RPMI7951 (cell line): ENCODE measurements at places on chromosomes 3 and 15. TPM values are rescaled to one million over a fixed set of nuclear protein-coding genes. Genes with fewer than 3 reads are reported as not detected.

DNA sequence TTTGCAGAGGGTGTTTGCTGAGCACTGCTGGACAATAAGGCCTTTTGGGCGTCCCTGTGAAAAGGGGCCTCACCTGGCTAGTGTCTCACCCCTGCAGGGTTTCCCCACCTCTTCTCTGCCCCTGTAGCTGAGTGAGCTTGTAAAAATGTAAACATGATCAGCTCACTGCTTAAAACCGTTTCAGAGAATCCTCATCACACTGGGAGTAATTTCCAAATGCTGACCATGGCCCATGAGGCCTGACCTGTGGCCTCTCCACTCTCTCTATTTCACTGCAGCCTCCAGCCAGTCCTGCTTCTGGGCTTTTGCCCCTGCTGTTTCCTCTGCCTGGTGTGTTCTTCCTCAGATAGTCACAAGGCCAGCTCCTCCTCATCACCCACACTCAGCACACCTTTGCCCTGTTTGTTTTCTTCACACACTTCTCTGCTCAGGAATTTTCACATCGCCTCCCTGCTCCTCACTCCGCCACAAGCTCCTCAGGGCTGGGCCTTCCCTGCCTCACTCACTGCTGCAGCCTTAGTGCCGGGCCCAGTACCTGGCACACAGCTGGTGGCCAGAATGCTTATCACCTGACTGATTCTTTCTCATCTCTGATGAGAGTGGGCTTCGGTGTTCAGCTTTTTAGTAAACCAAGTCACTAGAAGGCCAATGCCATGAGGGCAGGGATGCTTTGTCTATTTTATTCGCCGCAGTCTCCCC lies 79.3 kb upstream of the SEC13 start:
- no peak for DNase-seq

ISLR2 gene
- total RNA-seq, result 0.72 and 1.8 TPM in 2 replicates

- DNase-seq, result peak; percentile 43
These were observed 210.5 kb upstream of the TLE3 start for GRCh38 chr15:70308011-70308734.

GRCh38 chr3:124147946-124148345 lies 156.0 kb upstream of the ROPN1 start:
- DNase-seq, result no peak

GRCh38 chr3:29215948-29216347 lies 64.9 kb upstream of the RBMS3 start:
- no peak for DNase-seq

HGD gene
- total RNA-seq, result 0.24 TPM in 1 of 2 replicates, not detected in the other

DNA sequence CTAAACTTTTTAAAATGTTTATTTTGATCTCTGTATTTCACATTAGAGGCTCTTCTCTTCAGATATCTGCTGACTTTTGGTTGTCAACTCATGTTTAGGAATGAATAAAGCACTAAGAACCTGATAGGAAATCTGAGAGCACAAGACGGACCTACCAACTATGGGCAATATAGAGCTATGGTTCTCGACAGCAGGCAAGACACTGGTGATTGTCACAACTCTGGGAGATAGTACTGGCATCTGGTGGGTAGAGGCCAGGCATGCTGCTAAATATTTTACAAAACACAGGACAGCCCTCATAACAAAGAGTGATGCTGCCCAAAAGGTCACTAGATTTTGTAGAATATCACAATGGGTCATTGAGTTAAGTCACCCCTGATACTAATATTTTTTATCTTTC lies 17.5 kb upstream of the GJD2 start:
- no peak for DNase-seq

- peak; percentile 24 for DNase-seq
These were observed 147.7 kb downstream of the CADPS start for GRCh38 chr3:62727536-62727935.

DISP2 gene
- 0.24 and 0.59 TPM in 2 replicates for total RNA-seq

DNA sequence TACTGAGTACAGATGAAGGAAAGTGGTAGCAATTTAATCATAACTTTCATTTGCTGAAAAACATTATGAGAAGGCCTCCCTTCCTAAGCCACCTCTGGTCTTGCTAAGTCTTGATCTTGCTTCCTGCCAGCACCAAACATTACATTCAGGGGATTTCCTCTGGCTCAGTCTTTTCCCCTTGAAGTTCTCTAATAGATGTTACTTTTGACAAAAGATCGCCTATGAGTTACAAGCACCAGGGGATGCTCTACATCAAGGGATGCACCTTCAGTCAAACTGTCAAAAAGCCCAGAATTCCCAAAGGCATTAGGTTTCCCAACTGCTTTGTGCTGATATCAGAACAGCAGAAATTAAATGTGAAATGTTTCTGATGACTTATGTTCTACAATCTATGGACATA lies 47.3 kb downstream of the AQP9 start:
- DNase-seq, result peak; percentile 54

GRM2 gene
- total RNA-seq, result 0.10 and 0.12 TPM in 2 replicates

DNA sequence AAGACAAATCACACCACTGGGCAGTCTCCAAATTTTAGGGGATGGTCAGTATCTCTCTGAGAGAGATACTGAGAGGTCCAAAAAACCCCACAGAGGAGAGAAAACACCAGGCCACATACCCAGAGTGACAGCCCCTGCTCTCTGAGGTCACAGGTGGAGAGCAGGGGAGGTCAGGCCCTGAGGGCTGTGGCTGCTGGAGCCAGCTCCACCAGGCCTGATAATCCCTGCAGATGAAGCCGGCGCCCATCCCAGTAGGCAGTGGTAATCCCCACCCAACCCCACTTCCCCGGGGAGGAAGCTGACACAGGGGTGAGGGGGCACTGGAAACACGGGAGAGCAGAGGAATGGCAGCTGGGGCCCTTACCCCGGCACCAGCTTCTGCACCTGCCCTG lies 31.2 kb upstream of the SRP14 start:
- peak; percentile 47 for DNase-seq

RASL12 gene
- total RNA-seq, result 0.39 and 0.48 TPM in 2 replicates

GOLGA6L4 gene
- 0.68 and 0.72 TPM in 2 replicates for total RNA-seq

CELF6 gene
- not detected in 2 replicates for total RNA-seq

DNA sequence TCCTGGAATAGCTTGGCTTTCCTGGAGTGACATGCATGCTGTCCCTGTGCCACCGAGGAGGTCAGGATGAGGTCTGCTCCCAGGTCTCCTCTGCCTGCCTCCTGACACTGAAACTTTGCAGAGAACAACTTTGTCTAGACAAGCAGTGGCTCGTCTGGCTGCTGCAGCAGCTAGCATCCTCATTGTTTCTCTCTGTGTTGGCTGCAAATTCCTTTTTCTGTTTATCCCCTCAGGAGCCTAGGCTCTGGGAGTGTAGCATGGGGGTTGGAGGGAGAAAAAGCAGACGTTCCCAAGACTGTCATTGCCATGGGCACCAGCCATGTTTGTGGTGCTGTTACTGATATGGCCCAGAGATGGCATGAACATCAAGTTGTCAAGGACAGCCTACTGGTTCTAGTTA lies 208.7 kb upstream of the LRIG1 start:
- no peak for DNase-seq

- no peak for DNase-seq
These were observed 26.5 kb downstream of the EIF2AK4 start for GRCh38 chr15:39960411-39960810.

GRCh38 chr3:47024932-47025331 lies 45.5 kb downstream of the NBEAL2 start:
- DNase-seq, result no peak

PLA2G4D gene
- total RNA-seq, result not detected in 2 replicates

GRCh38 chr3:171732756-171733155 lies 77.5 kb downstream of the PLD1 start:
- no peak for DNase-seq

GOLGA8J gene
- not detected in 2 replicates for total RNA-seq

DNA sequence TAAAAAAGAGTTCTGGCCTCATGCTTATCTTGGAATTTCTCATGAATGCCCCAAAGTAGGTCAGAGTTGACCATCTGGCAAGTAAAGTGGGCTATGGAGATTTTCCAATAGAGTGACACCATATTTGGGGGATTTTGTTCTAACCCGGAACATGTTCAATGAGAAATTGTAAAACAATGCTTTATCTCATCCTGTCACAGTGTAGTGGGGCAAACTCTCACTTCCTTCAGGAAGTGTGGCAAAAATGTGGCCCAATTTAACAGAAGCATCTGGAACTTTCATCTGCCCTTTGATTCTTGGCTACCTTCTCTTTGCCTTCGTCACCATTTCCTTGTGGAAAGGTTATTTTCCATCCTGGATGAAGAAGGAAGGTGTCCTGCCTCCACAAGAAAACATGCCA lies 70.8 kb downstream of the ADAMTS9 start:
- no peak for DNase-seq

CYFIP1 gene
- total RNA-seq, result 89.6 and 91.8 TPM in 2 replicates

DNA sequence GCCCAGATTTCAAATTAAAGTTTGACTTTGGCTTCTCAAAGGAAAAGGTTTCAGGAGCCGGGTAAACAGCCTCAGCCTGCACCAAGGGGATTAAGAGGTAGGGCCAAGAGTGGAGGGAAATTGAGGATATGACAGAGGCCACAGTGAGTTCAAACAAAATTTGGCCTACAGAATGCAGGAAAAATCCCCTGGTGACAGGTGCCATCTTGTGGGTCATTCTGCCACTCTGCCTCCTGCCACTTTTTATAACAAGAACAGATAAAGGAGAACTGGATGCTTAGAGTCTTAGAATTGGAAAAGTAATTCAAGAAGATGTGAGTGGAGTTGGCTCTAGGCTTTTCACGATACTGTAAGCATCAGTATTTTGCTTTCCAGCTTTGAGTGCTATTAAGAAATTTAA lies 253.2 kb downstream of the NR2F2 start:
- no peak for DNase-seq

SLC12A1 gene
- total RNA-seq, result 0.10 TPM in 1 of 2 replicates, not detected in the other

DNA sequence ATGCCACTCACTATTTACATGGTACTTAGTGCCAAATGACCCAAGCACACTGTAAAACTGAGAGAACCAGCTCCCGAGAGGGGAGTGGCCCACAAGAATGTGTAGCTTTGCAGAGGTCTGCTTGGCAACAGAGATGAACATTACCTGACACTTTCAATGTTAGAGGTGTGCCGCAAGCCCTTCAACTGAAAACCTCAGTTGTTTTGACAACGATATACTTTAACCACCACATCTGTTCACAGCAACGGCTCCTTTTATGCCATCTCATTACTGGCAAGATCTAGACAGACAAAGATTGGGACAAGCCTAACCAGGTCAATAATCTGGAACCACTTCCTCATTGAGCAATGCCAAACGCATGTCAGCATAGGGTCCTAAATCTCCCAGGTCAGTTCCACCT lies 23.7 kb downstream of the NEK10 start:
- no peak for DNase-seq

- no peak for DNase-seq
These were observed 65.7 kb upstream of the FRMD4B start for GRCh38 chr3:69451594-69451993.

WWTR1 gene
- total RNA-seq, result 103 and 107 TPM in 2 replicates
